ENCODE measurements at places on chromosomes 5 and 9. TPM values are rescaled to one million over a fixed set of nuclear protein-coding genes. Genes with fewer than 3 reads are reported as not detected.

Gene TMEM250
- total RNA-seq = 26.9 TPM

Gene GABRA6
- under 0.01 TPM for total RNA-seq

Gene GPR150
- total RNA-seq = not detected

Gene ARL14EPL
- total RNA-seq = not detected

Gene SPATA31A5
- total RNA-seq = not detected

Gene BTNL9
- 2.9 TPM for total RNA-seq

- no peak for DNase-seq
Measured at GRCh38 chr9:75132244-75132643, 43.9 kb downstream of the OSTF1 start.

DNA sequence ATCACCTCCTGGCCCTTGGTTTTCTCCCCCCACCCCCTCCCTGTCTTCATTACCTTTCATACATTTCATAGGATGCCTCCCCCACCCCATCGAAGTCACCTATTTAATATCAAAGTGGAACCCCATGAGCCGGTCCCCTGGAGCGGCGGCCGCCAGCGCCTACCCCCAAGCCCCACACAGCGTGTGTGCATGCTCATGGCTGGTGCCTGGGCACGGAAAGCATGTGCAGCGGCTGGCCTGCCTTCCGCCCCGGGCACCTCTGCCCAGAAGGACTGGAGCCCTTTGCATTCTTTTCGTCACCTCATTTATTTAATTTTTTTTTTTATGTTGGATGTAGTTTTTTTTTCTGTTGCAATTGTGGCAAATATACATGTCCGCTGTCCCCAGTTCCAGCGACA lies 116.2 kb downstream of the WNK2 start:
- no peak for DNase-seq

DNA sequence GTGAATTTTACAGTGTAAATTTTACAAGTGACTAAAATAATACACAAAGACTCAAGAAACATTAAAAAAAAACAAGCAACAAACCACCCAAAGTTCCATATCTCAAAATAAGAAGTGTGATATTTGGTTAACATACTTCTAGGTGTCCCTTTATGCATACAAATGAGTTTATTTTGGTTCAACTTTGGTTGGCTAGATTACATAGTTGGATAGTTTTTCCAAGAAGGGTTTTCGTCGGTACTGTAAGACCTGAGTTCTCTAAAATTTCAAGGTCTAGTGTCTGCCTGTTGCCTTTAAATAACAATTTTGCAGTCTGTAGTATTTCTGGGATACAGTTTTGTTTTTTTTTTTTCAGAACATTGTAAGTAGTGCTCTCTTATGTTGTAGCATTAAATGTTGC lies 58.8 kb upstream of the JAK2 start:
- DNase-seq = no peak

- DNase-seq = peak; percentile 33
Measured at GRCh38 chr9:130707225-130707976, 13.8 kb downstream of the EXOSC2 start.
